AG04449 (cell line): ENCODE measurements at places on chromosomes 12 and 14.

DNA sequence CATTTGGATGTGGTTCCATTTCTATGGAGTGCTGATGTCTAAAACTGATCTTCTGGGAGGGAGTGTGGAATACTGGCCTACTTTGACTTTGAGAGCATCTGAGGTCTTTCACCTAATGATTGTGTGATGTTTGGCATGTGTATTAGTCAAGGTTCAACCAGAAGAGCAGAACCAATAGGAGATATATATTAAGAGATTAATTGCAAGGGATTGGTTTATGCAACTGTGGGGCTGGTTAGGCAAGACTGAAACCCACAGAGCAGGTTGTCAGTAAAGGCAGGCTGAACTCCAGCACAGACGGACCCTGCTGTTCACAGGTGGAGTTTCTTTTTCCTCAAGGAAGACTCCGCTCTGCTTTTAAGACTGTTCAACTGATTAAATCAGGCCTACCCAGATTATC lies 11.6 kb downstream of the BMAL2 start:
- no peak for DNase-seq

- no peak for DNase-seq
These were observed 34.4 kb downstream of the TBX3 start for GRCh38 chr12:114649585-114649984.

DNA sequence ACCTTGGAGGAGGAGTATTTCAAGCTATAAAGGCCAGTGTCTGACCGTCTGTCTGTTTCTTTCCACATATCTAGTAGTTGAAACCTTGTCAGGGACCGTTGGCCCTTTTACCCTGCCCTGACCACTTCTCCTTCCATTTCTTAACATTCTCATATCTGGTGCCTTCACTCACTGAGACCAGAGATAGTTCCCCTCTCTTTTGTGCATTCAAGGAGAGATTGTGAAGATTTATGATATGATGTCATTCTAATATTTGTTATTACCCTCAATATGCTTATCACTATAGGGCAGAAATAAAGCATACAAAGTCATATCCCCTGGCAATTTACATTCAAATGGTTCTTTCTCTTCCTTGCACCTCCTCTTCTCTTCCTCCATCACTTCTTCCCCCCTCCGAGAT lies 83.3 kb downstream of the PLXNC1 start:
- DNase-seq = no peak

- DNase-seq = no peak
These were observed 142.6 kb downstream of the MIPOL1 start for GRCh38 chr14:37340353-37340752.

DNA sequence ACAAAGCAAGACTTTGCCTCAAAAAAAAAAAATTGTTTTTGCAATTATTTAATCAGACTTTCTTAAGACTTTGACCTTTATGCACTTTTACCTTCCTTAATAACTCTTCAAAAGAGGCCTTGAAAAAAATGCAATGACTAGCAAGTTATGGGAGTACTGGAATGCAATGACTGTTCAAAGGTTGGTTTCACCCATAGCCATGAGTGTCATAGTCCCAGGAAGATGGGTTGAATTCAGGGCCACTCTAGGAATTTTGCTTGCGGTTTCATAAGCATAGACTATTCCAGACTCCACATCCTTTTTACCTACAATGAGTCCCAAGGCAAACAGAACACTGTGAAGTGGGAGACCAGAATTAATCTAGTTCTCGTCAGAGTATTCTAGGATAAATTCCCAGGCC lies 29.4 kb upstream of the DENND5B start:
- DNase-seq = no peak

GRCh38 chr14:60649875-60650372 lies 647 bp upstream of the SIX1 start:
- DNase-seq = no peak

- no peak for DNase-seq
These were observed 40.2 kb downstream of the MYF5 start for GRCh38 chr12:80756875-80757274.

DNA sequence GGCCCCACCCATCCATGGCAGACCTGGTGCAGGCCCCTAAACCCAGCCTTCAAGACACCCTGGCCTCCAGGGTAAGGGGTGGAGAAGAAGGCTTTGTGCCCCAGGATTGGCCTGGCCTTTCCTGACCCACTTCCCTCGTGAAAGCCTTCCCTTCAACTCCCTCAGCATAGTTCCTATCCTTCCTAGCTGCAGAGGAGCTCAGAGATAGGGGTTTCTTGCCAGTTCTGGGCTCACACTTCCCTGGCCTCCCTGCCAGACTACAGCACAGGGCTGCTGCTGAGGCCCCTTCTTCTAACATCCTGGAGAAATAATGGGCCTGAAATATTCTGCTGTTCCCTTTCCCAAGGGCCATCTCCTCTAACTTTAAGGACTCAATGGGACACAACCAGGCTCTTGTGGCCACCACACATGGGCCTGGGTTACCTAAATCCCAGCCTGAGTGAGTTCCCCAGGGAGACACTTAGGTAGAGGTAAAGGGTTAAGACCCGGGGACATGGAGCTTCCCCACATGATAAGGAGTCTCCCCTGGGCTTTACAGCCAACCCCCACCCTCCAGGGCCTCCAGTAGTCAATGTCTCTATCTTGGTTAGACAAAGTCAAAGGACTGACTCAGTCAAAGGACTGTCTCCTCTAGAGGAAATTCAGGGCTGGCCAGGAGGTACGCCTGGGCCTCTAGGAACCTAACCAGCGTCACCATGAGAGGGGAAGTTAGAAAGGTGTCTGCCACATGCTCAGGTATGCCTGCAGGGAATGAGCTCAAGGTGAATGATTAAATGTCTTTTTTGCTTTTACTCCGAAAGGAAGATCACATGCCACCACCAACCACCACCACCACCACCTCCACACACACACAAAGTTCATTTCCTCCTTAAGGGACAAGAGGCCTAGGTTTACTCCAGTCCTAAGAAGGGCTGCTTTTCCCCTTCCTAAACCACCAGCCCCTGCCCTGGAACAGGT lies 7.1 kb downstream of the ZFP36L1 start:
- no peak for DNase-seq

DNA sequence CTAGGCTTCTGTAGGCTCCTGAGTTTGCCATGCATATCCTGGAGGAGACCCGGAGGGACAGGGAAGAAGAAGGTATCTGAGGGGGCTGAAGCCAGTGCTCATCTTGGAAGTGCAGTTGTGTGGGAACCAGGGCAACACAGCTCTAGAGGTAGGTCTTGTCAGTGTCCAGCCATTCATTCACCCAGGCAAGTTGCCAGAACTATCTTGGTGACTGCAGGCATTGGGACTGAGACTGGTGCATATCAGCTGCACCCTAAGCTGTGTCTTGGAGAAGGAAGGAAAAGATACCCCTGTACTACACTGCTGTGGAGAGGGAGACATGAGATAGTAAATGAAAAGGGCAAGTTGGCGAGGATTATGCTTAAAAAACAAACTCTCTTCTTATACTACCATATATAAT lies 4.9 kb upstream of the WIF1 start:
- no peak for DNase-seq

- DNase-seq = no peak
These were observed 99.0 kb downstream of the NUBPL start for GRCh38 chr14:31660191-31660590.

DNA sequence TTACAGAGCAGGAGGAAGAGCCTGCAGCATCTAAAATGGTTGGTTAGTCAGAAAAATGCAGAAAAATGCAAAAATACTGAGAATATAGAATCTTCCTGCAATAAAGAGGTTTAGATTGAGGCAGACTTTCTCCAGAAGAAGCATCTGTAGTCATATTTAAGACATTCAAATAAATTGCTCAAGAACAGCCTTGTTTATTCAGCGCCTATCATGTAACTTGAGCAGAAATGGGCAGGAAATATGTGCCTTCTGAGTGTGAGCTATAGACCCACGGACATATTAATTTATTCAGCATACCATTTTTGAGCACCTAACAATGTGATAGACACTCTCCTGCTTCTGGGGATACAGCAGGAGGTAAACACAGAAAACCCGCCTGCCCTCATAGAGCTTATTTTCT lies 102.0 kb upstream of the HIF1A start:
- DNase-seq = no peak

DNA sequence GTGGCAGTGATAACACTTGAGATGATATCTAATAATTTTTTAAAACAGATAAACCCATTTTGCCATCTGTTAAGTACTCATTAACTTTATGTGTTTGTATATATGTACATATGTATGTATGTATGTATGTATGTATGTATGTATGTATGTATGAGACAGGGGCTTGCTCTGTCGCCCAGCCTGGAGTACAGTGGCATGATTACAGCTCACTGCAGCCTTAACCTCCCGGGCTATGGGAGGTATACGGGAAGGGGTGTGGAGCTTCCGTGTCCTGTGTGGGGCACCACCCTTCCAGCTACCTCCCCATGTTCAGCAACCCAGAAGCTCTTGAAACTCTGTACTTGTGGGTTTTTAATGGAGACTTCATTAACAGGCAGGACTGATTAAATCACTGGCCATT lies 116.9 kb downstream of the SCFD1 start:
- no peak for DNase-seq

- no peak for DNase-seq
These were observed 118.8 kb downstream of the LLPH start for GRCh38 chr12:66011731-66012130.

GRCh38 chr12:69417741-69418167 lies 52.4 kb upstream of the FRS2 start:
- no peak for DNase-seq

GRCh38 chr12:47748507-47748828 lies 10.2 kb downstream of the RAPGEF3 start:
- no peak for DNase-seq

DNA sequence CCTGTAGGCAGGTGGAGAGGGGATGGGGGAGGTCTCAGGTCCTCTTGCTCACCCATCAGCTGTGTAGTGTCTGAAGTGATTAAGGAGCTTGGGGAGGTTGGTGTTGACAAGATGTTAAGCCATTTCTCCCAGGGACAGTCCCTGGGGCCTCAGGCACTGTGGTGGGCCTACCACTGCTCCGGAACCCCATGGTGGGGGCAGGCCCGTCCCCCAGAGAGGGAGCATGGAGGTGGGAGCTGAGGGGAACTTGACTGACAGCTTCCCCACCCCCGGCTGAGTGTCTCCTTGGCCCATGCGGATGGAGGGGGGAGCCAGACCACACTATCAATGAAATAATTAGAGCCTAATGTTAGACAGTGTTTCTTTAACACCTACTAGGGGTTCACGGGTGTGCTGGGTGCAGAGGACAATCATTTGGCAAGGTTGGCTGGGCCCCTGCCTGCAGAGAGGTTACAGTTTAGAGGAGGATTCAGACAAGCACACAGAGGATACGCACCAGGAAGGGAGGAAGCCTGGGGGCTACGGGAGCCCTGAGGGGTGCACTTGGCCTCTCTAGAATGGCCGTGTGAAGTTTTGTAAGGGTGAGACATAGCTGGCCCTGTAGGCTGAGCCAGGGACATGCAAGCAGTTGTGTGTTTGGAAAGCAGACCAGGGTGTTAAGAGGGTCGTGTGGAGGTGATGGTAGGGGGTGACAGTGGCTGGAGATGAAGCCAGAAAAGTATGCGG lies 19.3 kb upstream of the KRT80 start:
- DNase-seq = no peak

DNA sequence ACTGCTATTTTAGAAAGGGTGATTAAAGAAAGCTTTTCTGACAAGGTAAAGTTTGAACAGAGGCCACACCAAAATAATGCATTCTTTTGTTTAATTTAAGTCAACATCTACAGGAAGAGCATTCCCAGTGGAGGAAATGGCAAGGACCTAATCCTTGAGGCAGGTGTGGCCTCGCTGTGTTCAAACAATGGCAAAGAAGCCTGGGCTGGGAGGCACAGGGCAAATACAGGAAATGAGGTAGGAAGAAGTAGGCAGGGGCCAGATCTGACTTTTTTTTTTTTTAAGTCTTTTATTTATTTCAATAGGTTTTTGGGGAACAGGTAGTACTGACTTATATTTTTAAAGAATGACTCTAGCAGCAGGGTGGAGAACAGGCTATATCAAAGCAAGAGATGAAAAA lies 53.5 kb downstream of the ARMH4 start:
- no peak for DNase-seq

DNA sequence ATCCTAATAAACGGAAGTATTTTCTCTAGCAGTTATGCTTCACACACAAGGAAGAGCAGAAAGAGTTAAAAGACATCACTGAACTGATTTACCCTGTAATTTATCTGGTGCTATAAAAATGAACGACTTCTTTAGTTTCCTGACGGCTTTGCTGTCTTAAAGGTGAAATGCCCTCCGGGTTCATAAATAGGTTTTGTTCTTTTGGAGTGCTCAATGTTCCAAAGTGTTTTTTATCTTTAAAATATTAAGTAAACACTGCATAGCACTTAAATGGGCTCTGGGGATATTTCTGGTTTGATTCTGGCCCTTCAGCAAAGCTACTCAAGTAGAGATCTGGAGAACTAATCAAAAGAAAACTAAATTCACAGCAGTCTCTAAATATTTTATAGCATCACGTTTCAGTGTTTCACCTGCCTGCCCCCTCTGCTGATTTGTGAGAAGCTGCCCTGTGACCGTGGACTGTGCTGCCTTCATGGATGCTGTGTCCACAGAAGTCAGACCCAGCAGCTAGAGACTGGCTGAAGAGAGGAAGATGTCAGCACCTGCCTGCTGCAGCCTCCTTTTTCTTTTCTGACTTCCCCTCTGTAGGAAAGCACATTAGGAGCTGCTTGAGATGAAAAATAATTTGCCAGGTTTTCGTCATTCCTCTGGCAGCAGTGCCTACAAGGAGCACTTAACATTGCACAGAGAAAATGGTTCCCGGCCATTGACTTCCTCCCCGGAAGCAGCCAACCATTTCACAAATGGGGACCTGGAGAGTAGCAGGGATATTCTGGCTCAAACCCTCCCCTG lies 205.1 kb upstream of the FSCB start:
- no peak for DNase-seq

DNA sequence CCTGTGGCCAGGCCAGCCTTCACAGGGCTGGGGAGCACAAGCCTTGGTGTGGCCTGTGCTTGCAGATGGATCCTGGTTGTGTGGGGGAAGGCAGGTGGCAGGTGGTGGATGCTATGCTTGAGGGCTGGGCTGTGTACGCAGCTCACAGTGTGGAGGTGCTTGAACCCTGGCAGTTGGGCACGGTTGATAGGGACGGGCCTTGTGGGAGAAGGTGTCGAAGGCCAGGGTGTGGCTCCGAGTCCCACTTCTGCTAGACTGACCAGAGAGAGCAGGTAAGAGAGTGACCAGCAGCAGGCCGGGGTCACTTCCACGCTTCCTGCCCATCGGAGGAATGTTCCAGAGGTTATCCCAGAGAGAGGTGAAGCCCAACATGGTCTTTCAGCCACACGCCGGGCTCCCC lies 85.5 kb downstream of the CACNA1C start:
- DNase-seq = no peak

GRCh38 chr12:19457561-19457960 lies 18.3 kb downstream of the AEBP2 start:
- DNase-seq = no peak
